ENCODE measurements at places on chromosomes 1 and 21.
A peak's percentile ranks its signal among the peaks of the same experiment; 100 is the strongest.

DNA sequence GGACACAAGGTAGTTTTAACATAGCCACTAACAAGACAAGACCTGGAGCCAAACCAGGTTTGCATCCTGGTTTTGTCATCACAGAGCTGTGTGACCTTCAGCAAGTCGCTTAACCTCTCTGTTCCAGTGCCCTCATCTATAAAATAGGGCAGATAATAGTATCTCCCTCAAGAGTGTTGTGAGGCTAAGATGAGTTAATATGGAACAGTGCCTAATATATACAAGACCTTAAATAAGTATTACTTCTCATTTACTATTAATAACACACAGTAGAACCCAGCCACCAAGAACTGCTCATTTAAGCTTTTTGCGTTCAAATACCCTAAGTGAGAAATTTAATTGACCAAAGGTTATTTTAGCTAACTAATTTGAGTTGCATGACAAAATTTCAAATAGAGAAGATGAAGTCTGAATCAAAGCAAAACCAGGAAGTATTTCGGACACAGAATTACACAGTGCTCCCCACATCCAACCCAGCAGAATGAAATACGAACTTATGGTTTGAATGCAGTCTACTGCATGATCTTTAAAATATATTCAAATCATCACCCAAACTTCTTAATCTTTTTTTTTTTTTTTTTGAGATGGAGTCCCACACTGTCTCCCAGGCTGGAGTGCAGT lies 123.9 kb upstream of the KRTAP19-8 start:
- DNase-seq, result peak; percentile 18

- no peak for DNase-seq
These were observed 215.8 kb downstream of the TRABD2B start for GRCh38 chr1:47781171-47781959.

GRCh38 chr1:212518188-212519054 lies 85.7 kb downstream of the NENF start:
- no peak for DNase-seq

DNA sequence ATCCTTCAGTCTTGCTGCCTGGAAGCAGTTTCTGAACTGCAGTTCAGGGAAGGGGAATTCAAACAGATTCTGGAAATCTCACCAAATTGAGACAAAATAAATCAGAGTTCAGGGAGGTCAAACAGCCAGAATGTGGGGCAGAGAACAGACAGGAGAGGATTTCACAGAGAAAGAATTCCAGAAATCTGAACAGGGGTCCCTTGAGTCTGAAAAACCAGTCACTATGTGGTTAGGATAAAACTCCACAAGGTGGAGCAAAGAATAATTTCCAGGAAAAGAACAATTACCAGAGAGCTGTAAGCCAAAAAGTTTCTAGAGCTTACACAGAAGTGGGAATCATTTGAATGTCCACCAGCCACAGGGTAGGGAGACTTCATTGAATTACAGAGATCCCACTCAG lies 84.7 kb downstream of the URB2 start:
- no peak for DNase-seq

GRCh38 chr1:11858968-11859871 lies 475 bp upstream of the NPPB start:
- peak; percentile 21 for DNase-seq

DNA sequence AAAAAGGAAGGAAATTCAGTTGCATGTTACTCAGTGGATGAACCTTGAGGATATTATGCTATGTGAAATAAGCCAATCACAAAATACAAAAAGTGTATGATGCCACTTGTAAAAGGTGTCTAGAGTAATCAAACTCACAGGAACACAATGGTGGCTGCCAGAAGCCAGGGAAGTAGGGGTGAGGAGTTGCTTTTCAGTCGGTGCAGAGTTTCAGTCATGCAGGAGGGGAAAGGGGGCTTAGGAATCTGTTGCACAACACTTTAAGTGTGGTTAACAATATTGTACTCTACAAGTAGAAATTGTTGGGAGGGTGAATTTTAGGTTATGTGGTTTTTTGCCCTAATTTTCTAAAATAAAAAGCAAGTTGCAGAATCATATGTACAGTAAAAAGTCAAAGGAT lies 184.2 kb upstream of the RAB4A start:
- no peak for DNase-seq

DNA sequence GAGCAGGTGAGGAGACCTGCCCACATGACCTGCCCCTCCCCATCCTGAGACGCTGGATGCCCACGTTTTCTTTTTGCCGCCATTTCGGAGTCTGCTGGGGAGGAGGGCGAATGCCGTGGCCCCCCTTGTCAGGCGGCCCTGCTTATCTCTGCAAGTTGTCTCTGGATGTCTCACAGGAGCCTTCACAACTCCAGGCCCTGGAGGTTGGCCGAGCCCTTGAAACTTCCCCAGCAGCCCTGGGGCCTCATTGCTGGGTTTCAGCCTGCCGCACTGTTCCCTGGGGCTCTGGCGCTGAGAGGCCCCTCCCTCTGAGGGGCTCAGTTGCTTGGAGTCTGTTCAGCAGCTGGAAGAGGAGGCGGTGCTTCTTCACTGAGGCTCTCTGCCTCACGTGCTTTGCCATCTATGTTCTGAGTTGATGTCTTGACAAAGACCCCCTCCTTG lies 29.8 kb upstream of the ZBTB21 start:
- DNase-seq, result no peak

DNA sequence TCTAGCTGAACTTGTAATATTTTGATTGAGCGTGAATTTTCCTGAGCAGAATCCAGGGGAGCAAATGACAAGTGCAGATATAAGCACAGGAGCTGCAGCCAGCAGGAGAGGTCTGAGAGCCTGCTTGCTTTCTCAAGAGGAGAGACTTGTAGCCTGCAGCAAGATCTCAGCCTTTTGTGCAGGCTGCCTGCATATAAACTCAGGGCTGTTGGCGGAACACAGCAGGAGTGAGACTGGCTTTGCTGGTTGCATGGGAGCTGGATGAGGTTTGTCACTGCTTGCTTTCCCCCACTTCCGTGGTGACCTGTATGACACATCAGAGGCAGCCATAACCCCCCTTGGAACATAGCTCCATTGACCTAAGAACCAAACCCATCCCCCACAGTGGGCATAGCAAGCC lies 725.4 kb upstream of the RGS18 start:
- DNase-seq, result no peak

DNA sequence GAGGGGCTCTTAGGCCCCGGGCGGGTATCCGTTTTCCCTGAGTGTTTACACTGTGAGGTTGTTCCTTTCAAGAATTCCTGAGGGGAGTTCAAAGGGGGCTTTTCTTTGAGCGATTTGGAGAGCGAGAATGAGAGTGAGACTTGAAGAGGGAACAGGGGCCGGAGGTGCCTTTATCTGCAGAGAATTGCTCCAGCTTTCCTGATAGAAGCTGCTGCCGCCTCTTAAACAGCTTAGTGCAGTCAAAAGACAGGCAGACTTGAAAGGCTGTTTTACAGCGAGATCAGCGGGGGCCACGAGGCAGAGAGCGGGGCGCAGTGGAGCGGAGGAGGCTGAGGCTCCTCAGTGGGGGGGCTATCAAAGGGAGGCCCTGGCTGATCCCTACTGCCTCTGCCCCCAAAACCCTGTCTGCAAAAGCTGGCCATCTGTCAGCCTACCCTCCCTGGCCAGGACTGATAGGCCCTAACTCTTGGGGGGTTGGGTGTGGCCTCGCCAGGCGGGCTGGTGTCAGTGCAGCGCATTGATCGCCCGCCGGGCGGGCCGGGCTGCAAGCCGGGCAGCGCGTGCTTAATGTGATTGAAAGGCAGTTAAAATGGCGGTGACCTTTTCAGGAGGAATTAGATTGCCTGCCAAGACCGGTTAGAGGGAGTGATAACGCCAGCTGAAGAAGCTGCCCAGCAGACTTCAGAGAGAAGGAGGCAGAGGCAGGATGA lies 36.4 kb downstream of the TMEM53 start:
- DNase-seq, result no peak

- no peak for DNase-seq
These were observed 16.6 kb downstream of the ANGPTL3 start for GRCh38 chr1:62613890-62614289.

GRCh38 chr1:19057784-19058475 lies 101.5 kb upstream of the IFFO2 start:
- DNase-seq, result no peak

- no peak for DNase-seq
These were observed 150.8 kb downstream of the CAMTA1 start for GRCh38 chr1:6935911-6936690.

DNA sequence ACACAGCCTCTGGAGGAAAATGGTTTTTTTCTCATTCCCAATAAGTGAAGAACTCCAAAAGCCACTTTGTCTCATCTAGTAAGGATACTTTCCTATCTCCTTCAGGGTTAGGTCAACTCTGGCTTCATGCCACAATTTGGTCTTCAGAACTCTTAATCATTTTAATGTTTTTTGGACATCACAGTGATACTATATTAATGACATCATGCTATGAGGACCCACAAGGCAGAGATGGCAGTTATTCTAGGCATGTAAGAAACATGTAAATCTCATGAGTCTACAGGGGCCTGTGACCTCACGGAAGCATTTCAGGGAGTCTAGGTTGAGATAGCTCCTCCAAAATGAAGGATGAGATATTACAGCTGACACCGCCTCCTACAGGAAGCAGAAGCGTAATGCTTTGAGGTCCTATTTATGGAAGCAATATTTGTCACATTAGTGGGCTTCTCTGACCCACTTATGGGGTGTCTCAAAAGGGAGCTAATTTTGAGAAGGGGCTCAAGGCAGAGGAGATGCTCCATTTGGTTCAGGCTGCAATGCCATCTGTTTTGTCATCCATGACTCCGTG lies 5.0 kb upstream of the GPR137B start:
- DNase-seq, result no peak

GRCh38 chr21:39051588-39051949 lies 131.7 kb downstream of the PSMG1 start:
- peak; percentile 11 for DNase-seq

DNA sequence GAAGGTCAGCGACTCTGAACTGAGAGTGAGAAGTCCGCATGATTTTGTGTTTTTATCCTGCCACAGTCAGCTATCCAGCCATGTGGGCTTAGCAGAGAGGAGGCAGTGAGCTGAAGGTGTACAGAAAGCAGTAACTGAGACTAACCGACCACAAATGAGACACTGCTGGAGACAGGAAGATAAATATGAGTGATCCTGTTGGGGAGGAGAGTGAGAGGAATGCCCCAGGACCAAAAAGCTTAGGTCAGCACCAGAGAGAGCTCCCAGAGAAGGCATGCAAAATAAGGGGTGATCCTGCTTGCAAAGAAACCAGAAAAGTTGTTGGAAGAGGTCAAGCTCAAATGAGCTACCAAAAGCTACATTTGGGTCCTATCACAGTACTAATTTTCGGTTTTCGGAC lies 63.7 kb downstream of the HLCS start:
- no peak for DNase-seq

DNA sequence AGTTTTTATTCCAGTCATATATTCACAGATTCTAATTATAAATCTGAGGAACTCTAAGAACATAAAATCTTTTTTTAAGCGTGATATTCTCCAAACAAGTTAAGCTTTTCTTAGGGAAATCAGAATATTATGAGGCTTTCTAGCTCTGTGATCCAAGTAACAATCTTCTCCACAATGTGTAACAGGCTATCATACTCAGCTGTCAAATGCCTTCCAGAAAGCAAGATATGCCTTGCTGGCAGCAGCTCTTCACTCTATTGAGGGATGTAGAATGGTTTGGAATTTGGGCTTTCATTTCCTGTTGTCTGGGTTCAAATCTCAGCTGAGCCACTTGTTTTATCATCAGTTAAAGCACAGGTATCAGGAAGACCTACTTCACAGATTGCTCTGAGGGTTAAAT lies 446.5 kb downstream of the PTBP2 start:
- DNase-seq, result no peak

DNA sequence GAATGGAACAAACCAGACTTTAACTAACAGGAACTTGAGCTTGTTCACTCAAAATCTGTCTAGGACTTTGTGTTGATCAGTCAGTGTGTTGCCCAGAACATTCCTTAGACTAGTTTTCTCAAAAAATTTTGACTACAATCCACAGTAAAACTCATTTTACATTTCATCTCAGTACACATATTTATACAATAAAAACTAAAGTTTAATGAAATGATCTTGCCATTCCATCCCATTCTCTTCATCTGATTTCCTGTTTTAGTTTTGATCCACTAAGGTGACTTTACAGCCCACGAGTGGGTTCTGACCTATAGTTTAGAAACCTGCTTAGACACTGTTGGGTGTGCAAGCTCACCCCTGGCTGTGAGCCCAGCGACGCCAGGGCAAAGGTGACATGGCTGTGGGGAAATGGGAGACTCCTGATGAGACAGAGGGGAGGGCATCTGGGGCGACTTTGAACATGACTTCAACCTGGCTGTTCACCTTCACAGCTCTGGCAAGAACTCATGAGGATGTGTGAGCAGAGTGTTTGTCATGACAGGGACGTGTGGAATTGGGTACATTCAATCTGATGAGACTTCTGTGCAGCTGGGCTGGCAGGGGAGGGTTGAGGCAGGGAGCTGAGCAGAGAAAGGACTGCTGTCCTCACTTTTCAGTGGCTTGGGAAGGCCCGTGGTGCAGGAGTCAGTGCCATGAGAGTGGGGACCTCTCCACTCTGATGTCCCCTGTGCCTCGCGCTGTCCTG lies 40.6 kb downstream of the LHX4 start:
- DNase-seq, result no peak

- DNase-seq, result no peak
These were observed 41.7 kb downstream of the COQ8A start for GRCh38 chr1:226981838-226982237.

DNA sequence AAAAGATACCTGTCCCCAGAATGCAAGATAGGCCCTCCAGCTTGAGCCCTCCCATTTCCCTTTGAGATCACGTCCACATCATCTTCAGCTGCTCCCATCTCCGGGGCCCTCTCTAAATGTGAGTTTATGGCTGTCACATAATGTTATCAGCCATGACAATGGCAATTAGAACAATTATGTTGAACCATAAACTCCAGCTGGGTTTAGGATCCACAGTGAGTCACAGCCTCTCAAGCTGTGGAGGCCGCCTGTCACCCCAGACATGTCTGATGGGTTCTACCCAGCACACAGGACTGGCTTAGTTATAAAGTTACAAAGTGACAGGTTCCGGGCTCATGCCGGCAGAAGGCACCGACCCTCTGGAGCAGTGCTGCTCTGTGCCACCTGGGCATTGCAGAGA lies 597.3 kb downstream of the PTPRU start:
- no peak for DNase-seq

- no peak for DNase-seq
These were observed 12.8 kb upstream of the MIXL1 start for GRCh38 chr1:226210571-226211176.

GRCh38 chr1:54287801-54288211 lies 87.8 kb downstream of the MRPL37 start:
- no peak for DNase-seq

- no peak for DNase-seq
These were observed 113.6 kb upstream of the VAMP3 start for GRCh38 chr1:7657287-7658016.

DNA sequence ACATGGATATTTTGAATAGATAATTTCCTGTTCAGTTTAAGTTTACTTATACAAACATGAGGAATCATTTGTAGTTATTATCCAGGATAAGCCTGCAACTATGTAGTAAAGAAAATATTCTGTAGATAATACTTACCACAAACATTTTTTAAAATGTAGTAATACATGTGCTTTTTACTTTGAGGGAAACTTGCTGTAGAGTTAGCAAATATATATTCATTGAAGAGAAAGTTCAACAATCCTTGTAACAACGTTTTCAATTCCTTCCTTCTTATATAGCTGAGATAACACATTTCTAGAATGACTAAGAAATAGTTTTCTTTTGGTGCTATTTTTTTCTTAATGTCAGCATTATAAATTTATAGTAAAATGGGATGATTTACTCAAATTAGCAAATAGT lies 664.6 kb upstream of the ADAMTS5 start:
- no peak for DNase-seq

Measured in CD14-positive monocyte (primary cell).